ENCODE measurements at places on chromosomes 1 and 21.
A peak's percentile ranks its signal among the peaks of the same experiment; 100 is the strongest.

- no peak for DNase-seq
Observed at GRCh38 chr1:247300491-247301175, 31.0 kb downstream of the ZNF496 start.

GRCh38 chr1:169364948-169365347, 2.6 kb downstream of the NME7 start:
- DNase-seq, result no peak

- no peak for DNase-seq
Observed at GRCh38 chr1:30449428-30450147, 273.8 kb downstream of the MATN1 start.

DNA sequence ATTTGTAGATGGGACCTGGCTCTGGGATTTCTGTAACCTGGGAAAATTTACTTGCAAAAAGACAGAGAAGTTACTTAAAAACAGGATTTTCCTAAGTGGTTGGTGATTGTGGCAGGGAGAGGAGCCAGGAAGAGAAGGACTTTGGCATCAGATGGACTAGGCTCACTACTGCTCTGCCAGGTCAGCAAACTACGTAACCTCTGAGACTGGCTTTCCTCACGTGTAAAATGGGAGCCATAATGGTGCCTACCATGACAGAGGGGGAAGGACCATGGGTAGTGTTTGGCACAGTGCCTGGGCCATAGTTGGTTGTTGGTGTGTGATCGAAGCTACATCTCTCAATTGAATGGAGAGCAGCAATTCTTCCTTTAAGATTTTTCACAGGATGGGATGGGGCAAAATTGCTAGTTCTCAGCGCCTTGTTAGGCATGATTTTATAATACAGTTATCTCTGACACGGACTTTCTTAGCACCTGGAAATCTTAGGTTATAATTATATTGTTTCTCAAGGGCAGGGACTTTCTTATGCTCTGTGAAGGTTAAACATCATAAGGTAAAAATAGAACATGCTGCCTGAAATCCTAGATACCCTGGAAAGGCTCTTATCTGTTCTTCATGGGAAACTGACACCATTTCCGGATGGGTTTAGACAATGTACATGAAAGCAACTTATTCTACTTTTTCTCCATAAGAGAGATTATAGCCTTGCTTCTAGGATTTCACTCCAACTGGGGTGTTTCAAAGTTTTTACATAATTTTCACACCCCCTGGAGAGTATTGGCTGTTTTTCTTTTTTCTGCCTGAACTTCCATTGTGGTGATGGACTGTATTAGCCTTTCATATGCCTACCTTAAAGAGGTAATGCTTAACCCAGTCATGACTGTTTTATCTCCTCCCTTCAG, 10.9 kb downstream of the ROR1 start:
- no peak for DNase-seq

- peak; percentile 45 for DNase-seq
Observed at GRCh38 chr21:25626757-25627156, 12.3 kb upstream of the JAM2 start.

DNA sequence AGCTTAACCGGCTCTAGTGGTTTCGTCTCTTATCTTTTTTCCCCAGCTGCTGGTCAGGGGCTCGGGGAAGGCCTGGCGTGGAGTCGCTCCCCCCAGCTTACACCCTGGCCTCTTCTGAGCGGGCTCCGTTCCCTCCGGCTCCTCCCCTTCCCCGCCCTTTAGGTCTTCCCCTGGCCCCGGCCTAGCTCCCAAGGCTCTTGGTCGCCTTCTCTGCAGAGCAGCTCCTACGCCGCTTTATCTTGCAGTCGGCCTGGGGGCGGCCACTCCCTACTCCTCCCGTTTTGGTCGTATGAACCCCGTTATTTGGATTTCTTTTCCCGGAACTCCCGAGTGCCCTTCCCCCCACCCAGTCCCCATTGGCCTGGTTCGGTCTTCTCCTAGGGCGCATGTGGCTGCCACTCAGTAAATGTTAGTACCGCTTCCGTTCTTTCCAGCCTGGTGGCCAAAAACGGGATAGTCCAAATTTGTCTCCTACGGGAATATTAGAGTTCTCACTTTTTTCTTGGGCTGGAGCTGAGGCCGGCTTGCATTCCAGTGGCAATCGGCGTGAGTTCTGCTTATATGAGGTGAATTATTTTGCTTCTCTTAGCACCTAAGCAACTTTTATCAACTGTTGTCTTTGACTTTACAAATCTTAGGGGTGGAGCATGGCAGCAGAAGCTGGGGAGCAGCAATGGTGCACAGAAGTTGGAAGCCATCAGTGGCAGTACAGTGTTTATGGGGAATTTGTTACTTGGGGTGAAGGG, 467 bp downstream of the THRAP3 start:
- peak; percentile 89 for DNase-seq

DNA sequence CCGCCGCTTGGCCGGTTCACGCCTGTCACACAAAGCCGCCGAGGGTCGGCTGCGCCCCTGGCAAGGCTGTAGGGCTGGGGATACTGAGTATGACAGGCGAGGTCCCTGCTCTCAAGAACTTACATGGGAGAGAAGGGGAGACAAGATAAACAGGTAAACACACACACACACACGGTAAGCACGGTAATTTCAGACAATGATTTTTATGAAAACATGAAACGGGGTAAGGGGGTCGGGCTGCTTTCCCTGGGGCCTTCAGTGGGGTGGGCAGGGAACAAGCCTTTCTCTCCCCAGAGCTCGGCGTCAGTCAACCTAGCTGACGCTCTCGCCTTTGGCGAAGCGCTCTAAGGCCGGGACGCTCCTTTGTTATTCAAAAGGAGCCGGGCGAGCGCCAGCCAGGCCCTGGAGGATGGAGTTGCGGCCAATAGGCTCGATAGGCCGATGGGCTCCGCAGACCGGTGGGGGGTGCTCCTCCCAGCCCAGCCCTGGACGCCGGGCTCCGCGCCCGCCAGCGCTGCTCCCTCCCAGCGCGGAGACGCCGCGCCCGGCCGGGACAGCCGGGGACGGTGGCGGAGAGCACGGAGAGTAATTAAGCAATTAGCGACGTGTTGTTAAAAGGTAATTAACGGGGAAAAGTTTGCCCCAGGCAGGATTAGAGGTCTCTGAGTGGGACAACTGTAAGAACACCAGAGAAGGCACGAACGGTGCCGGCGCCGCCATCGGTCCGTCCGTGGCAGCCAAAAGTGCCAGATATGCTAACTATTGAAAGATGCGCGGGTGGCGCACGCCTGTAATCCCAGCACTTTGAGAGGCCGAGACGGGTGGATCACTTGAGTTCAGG, 950 bp upstream of the INKA2 start:
- peak; percentile 61 for DNase-seq
